ENCODE measurements at places on chromosomes 1 and 21. TPM values are rescaled to one million over a fixed set of nuclear protein-coding genes. Genes with fewer than 3 reads are reported as not detected.

DNA sequence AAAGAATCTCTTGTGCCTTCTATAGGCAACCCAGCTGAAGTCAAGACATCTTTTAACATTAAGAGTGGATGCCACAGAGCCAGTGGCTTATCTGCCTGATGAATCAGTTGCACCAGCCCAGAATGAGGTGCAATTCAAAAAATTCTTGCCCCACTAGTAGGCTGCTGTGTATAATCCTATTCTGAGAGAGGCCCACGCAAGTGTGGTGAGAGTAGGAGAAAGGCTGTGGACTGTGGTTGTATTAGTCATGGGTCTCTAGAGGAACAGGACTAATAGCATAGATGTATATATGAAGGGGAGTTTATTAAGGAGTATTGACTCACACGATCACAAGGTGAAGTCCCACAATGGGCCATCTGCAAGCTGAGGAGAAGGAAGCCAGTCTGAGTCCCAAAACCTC lies 216.4 kb downstream of the LTN1 start:
- DNase-seq, result no peak

DNA sequence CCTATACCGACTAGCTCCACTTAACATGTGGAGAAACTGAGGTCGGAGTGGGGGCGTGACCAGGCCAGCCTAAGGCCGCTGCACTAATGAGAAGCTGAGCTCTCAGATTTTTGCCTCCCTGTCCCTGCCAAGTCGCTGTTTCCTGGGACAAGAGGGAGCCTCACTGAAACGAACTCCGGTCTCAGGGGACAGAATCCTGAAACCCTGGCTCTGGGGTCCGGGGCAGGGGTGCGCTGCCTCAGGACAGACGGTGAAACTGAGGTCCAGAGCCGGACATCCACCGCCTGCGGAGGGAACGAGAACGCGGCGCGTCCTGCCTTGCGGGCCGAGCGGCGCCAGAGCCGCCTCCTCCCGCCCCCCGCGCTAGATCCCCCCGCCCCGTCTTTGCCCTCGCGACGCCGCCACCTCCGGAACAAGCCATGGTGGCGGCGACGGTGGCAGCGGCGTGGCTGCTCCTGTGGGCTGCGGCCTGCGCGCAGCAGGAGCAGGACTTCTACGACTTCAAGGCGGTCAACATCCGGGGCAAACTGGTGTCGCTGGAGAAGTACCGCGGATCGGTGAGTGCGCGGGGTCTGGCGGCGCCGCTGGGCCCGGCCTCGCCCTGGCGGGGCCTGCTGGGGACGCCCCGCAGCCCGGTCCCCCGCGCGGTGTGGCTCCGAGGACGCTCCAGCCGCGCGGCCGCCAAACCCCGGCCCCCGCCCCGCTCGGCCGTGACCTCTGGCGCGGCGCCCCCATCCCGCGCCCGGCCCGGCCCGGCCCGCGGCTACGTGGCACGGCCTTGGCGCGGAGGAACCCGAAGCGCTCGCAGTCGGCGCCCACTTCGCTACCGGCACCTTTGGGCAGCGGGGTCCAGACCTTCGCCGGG lies at the start of gene GPX7:
GPX7 (plus strand) TSS at position 381 of the 865 bp plus-strand sequence; CDS start at position 420, 39 bp downstream.
- peak; percentile 79 for DNase-seq

GRCh38 chr1:225878282-225878681 lies 3.9 kb downstream of the TMEM63A start:
- no peak for DNase-seq

DNA sequence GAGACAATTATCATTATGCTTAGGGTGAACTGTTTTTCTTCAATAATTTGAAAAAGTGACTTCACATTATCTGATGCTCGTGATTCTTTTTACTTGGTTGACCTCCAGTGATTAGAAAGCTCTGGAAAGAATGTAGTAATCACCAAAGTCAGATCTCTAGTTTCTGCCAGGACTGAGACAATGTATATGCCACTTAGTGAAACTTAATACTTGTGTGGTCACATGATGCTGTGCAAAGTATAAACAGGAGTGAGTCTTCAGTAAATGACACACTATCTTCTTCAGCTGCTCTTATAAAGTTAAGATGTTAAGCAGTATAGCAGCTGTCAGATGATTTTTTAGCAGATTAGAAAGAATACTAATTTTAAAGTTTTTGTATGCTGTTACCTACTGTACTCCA lies 17.2 kb downstream of the VCAM1 start:
- no peak for DNase-seq

DNA sequence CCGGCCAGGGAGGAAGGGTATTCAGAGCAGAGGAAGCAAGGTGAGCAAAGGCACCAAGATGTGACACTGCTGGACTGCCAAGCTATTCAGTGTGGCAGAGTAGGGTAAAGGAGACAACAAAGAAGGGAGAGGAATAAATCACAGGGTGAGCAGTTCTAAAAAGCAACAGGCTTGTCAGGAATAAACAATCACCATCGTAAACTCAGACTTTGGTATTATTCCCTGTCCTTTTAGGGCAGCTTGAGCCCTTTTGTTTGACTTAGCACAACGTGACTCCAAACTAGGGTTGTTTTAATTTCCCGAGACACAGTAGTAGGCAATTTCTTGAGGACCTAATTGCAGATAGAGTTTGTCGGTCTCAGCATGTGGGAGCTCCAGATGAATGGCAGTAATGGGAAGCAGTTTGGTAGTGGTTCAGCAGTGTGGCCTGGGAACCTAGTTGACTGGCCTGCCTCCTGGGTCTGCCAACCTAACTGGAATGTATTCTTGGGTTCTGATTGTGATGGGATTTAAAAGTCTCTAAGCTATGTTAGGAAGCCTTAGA lies 4.3 kb downstream of the CR1L start:
- DNase-seq, result no peak

DNA sequence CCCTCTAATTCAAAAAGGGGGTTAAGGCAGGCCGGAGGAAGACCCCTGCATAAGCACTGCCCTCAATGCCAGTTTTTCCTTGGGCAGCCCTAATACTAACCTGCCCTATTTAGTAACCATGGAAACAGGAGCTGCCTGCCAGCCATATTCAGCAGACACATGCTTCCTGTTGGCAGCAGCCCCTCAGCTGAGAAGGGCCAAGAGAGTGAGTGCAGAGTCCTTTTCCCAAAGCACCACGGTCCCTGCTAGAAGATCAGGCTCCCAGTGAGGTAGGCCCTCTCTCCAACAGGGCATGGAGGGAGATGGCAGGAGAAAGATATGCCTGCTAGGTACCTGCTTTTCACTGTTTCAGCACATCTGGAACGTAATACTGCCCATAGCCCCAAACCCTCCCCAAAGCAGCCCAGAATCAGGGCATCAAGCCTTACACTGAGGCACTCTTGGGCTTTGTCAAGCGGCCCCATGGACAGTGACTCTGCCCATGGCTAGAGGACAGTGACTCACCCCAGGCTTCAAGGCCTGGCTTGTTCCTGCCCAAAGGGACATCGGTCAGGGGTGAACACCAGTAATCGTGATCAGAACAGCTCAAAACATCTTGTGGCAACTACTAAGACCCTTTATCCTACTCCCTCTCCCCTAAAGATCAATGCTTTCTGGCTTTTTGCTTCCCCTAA lies 64.5 kb downstream of the BCAR3 start:
- DNase-seq, result no peak

GRCh38 chr1:221555689-221556433 lies 186.0 kb downstream of the DUSP10 start:
- no peak for DNase-seq

- no peak for DNase-seq
These were observed 14.1 kb downstream of the C1orf87 start for GRCh38 chr1:60059468-60059867.

DNA sequence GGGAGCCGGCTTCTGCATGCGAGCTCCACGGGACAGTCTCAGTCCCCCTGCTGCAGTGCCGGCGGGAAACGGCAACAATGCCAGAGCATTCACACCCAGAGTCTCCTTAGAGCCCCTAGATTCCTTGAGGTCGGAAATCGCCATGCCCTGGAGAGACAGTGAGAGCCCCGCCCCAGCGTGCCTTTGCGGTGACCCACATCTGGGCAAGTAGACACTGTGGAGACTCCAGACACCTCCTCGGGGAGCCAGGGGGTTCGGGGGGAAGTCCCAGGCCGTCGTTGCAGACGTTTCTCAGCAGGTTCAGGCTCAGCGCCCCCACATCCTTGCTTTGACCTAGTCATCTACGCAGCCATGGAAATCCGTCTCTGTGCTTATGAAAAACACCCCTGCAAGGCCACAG lies 81.3 kb upstream of the ARHGEF16 start:
- no peak for DNase-seq

- DNase-seq, result no peak
These were observed 2.5 kb downstream of the MFSD2A start for GRCh38 chr1:39957299-39958015.

SYPL2 gene
- total RNA-seq, result 28.9 TPM

DNA sequence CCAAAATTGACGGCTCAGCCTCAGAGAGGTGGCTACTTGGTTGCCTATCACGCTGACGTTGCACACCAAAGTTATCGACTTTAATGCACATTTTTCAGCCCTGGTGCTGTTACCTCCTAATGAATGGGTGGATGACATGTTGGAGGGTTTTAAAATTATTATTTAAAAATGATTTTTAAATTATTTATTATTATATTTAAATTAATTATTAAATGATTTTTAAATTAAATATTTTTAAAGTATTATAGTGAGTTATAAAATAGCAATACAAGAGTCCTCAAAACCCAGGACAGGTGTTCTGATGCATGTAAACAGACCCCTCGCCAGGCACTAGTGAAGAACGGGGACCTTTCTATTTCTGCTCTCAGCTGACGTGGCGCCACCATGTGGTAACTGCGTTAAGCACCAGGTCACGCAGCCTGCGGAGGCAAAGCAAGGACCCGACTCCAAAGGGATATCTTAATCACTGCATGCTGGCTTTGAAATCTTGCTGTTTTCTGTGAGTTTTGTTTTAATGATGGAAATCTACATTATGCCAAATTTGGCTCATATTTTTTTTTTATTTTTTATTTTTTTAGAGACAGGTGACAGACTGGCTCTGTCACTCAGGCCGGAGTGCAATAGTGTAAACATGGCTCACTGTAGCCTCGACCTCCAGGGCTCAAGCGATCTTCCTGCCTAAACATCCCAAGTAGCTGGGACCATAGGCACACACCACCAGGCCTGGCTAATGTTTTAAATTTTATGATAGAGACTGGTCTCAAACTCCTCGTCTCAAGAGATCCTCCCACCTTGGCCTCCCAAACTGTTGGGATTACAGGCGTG lies 22.6 kb downstream of the CASP9 start:
- peak; percentile 80 for DNase-seq

DNA sequence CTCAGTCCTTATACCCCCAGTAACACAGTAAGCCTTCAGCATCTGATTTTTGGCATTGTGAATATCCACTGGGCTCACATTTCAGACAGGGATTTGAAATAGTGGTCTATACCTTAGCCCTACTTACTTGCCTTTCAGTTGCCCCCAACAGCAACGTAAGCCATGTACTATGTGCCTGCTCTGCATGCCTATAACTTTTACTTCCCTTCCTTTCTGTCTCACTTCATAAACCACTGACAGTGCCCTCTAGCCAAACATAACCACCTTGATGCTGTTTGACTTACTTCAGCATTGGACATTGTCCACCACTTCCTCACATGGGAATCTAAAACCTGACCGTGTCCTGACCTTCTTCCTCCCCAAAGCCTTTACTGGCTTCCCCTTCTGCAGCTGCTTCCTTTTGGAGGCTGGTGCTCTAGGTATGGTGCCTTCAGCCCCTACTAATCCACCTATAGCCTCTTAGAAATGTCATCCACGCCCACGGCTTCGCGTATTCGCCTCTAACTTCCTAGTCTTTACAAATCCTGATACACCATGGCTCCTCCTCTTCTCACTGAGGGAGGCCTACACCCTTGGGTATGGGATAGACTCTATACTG lies 3.6 kb upstream of the ZNF672 start:
- peak; percentile 59 for DNase-seq

NPL gene
- 6.1 TPM for total RNA-seq

DNA sequence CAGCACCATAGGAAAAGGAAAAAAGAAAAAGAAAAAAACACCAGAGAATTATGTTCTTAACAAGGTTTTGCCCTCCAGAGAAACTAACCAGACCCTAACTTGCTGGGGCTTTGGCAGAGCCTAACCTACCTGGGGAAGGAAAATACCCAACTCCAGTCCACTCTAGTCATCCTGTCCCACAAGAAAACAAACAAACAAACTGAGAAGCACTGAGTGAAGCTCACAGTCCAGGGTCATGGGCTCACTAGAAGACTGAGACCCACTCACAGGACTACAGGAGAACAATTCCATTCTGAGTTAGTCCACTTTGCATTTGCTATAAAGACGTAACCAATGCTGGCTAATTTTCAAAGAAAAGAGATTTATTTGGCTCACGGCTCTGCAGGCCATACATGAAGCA lies 543.4 kb downstream of the SMYD3 start:
- no peak for DNase-seq

DNA sequence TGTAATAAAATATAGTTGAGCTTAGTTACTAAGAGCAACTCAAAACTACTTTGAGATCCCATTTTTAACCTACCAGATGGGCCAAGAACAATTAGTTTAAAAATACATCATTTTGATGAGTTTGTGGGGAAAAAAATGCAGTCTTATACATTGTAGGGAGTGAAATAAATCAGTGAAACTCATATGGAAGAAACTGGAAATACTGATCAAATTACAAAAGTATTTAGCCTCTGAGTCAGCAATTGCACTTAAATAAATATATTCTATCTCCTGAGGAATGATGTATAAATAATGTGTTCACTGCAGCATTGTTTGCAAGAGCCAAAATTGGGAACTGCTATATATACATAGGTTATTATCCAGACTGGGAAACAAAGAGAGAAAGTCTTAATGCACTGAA lies 4.6 kb upstream of the SMCP start:
- DNase-seq, result no peak

- DNase-seq, result no peak
These were observed 414.3 kb downstream of the AMY1C start for GRCh38 chr1:104163912-104164476.

- no peak for DNase-seq
These were observed 74.1 kb downstream of the GADD45A start for GRCh38 chr1:67759066-67759465.

GRCh38 chr1:41632781-41633575 lies 148.5 kb upstream of the EDN2 start:
- no peak for DNase-seq

Data from cardiac septum (tissue), 1 donor.